ENCODE measurements at places on chromosomes 7 and 10. TPM values are rescaled to one million over a fixed set of nuclear protein-coding genes. Genes with fewer than 3 reads are reported as not detected.

GRCh38 chr7:12127455-12127854, 83.6 kb upstream of the TMEM106B start:
- no peak for DNase-seq

GRCh38 chr7:7653593-7654187, 13.1 kb downstream of the UMAD1 start:
- DNase-seq = no peak

DNA sequence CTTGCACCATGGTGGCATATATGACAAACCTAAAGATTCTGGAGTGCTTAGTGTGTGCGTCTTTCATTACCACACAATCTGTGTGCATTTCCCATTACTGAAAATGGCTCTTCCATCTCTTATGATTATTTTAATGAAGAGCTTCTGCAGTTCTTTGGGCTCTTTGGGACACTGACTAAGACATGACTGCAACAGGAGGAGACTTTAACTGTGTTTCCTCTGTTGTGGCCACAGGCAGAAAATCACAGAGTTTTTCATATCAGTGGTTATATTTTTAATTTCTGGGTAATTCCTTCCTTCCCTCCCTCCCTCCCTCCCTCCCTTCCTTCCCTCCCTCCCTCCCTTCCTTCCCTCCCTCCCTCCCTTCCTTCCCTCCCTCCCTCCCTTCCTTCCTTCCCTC, 58.1 kb downstream of the WNT2 start:
- no peak for DNase-seq

The CUL2 gene
- total RNA-seq = 50.2 TPM

The SPACDR gene
- total RNA-seq = 1.2 TPM
